ENCODE measurements at places on chromosomes 11 and 22.

DNA sequence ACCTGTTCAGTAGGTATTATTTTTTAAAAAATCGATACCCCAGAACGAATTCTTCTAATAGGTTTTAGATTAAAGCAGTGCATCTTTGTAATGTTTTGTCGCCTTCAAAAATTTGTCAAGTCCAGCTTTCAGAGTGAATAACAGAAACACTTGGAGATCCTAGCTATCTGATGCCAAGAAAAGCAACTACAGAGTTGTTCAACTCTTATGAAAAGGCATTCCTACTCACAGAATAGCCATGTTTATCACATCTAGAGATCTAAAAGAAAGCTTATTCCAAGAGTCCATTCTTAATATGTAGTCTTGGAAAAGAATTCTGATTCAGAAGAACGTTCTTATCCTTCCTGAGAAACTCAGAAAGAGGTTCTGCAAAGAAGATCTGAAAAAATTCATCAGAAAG is 268.5 kb downstream of the TTC28 start:
- no peak for DNase-seq

DNA sequence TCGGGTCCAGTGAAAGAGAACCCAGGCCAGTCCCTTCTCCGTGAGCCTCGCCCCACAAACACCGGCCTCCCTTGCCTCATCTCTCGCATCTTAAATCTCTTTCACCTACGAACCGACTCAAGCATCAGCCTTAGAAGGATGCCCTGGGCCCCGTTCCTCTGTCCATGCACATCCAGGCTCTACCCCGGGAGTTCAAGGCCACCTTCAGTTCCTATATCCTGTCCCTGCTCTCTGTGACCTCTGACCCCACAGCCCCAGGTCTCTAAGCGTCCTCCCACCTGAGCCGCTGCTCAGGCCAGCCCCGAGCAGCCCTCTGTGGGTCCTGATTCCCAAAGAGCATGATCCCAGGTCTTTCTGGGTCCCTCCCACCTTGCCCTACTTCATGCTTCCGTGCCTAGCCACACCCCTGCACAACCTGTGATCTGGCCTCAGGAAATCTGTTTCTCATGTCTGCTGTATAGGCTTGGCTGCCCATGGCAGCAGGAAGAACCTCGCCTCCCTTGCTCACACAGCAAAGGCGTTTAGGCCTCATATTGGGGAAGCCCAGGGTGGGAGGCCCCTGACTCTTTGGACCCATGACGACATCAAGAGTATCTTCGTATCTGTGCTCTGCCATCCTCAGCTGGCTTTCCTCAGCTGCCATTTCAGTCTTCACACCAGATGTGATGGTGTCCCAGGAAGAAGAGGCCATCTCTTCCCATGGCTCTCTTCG is 77.5 kb upstream of the SEPTIN5 start:
- no peak for DNase-seq

DNA sequence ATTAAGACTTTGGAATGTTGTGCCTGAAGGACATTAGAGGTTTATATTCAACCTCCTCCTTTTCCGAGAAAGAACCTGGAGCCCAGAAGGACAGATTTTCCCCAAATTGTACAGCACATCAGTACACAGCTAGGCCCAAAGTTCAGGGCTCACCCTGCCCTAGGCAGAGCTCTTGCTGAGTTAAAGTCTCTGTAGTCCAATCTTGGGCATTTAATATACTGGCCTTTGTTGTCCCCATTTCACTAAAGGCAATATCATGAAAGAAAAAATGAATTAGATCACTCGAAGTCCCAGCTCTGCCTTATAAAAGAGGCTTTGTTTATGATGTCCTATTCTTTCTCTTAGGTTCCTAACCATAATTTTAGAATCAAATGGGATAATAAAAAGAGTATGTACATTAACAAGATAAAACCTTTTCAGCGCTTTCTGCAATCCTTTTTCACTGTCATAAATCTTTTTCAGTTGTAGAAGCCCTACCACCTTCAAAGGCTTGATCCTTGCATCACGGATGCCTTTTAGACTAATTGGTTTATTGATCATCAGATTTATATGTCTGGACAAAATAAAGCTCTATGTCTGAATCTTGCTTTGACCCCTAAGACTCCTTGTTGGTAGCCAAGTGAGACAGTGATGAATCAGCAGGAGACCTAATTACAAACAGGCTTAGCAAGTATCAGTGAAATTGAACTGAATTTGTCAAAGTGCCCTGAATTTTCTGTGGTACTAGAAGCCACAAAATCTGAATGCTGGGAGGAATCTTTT is 39.8 kb downstream of the RELT start:
- DNase-seq = no peak

DNA sequence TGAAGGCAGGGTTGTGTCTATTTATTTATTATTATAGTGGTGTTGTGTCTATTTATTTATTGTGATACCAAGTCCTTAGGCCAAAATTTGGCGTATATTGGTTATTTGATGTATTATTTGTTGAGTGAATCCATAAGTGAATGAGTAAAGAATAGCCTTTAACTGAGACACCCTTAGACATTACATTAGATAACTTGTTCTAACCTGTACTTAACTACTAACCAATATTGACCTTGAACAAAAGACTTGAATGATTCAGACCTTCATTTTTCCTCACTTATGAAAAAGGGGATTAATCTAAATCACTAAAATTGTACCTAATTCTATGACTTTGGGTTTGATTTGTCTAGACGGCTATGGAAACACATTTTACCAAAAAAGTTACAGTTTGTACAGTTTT is 370.5 kb downstream of the JRKL start:
- DNase-seq = no peak

- no peak for DNase-seq
Measured at GRCh38 chr11:64231546-64231945, 1.2 kb downstream of the DNAJC4 start.
